ENCODE measurements at places on chromosomes 16 and 17.

- no peak for DNase-seq
These were observed 15.7 kb downstream of the ETV4 start for GRCh38 chr17:43530288-43531081.

DNA sequence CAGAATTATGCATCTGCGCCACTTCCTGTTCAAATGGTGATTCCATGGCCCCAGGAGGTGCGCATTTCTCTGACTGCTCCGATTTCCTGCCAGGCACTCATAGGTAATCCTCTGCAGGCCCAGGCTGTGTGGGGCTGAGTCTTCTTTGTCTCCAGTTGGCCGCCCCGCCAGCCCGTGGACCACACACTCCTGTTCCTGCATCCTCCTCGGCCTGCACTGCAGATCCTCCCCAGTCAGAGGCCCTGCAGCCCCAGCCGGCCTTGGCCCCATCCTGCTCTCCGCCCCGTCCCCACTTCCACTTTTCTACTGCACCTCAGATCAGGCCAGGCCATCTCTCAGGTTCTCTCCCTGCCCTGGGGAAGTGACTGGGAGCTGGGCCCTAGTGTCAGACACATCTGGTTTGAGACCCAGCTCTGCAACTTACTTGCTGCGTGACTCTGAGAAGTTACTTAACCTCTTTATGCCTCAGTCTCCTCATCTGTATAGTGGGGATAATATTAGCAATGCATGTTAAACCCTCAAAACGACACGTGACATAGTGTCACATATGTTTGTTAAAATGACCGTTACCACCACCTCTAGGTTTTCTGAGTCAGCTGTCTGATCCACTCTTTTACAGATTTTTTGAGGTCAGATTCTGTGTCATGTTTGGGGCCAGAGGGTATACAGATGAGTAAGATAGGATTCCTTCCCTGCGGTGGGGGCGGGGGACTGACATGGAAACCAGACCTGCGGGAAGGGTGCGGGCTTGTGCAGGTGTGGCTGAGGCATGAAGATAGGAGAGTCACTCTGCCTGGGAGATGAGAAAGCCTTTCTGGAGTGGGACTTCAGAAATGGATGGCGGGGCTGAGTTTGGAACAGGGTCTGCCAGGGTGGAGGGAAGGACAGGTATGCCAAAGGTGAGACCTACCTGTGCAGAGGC lies 12.8 kb downstream of the RAB11FIP4 start:
- DNase-seq = no peak

- DNase-seq = no peak
These were observed 62.0 kb upstream of the NUDT7 start for GRCh38 chr16:77660311-77660710.

GRCh38 chr17:1673041-1673785 lies 11.5 kb downstream of the PRPF8 start:
- DNase-seq = no peak

DNA sequence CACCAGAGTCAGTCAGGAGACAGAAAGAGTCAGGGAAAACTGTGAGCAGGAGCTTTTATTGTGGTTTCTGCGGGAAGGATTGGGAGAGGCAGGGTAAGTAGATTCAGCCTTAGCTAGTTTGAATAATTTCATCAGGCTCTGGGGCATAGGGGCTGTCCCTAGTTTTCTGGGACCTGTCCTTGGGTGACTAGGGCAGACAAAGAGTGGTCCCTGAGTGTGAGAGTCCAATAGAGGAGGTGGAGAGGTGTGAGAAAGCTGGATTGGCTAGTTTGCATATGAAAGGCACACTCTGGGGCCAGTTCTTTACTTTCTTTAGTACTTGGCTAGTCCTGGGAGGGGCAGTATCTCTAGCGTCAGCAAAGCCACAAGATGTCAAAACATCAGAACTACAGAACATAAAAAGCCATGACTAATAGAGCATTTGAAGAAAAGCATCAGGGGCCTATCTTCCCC lies 255.6 kb downstream of the HS3ST3A1 start:
- no peak for DNase-seq

DNA sequence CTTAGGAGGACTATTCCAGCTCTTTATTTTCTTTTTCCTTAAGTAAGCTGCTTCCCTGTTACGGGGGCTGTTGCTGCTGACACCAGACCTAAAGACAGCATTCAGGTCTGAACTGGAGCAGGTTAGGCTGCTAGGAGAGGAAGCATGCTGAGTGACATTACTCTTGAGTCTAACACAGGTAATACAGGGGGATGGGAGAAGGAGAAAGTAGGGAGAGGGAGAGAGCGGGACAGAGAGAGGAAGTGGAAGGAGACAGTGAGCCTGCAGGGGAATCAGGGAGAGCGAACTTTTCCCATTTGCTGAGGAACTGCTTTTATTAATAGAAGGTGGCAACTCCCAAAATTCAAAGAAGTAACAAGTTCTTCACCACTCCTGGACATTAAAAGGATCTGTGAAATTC lies 130.9 kb downstream of the PARN start:
- DNase-seq = no peak

GRCh38 chr16:88867581-88868246 lies 1.3 kb upstream of the PABPN1L start:
- DNase-seq = no peak

GRCh38 chr17:1561420-1562175 lies 994 bp downstream of the PITPNA start:
- DNase-seq = no peak

DNA sequence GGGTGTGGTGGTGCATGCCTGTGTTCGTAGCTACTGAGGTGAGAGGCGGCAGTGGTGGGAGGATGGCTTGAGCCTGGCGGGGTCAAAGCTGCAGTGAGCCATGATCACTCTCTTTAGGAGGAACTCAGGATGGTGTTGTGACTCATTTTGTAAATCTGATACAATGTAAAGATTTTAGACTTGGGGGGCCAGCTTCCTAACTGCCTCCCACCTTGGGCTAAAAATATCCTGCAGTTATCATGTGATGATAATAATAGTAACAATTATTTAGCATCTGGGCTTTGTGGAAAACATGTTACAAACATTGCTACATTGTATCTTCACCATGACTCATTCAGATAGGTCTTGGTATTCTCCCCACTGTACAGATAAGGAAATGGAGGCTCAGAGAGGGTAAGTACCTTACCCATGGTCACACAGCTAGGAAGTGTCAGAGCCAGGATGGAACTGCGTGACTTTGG lies 7.4 kb downstream of the CTNS start:
- DNase-seq = no peak

- DNase-seq = no peak
These were observed 631 bp downstream of the RETREG3 start for GRCh38 chr17:42608305-42609181.

- no peak for DNase-seq
These were observed 12.2 kb upstream of the RMI2 start for GRCh38 chr16:11333010-11333409.

- DNase-seq = no peak
These were observed 43.5 kb downstream of the CFAP20 start for GRCh38 chr16:58085584-58086251.

GRCh38 chr17:70454908-70455307 lies 285.6 kb downstream of the KCNJ2 start:
- no peak for DNase-seq

- no peak for DNase-seq
These were observed at the start of gene SEC14L1 for GRCh38 chr17:77140878-77141767. TSS of gene SEC14L1 (plus strand) at chr17:77140969. CDS start at chr17:77143597, 2,628 bp downstream.

- no peak for DNase-seq
These were observed 69.2 kb downstream of the SOX9 start for GRCh38 chr17:72189768-72190593.

GRCh38 chr16:9260666-9261065 lies 169.2 kb downstream of the HAPSTR1 start:
- no peak for DNase-seq

DNA sequence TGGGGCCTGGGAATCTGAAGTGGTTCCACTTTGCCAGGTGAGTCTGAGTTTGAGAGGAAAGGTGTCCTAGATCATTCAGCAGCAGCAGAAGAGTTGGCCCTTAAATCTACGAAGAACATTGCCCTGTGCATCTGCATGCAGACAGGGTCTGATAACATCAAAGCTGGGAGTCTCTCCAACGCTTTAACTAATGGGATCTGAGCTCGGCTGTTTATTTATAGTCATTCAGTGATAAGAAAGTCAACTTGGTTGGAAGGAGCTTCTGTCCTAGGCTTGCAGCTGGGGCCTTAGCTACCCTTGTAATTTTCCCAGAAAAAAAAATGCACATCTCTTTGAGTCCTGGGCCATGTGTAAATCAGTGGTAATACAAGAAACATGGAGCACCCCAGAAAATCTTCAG lies 418.0 kb upstream of the HSBP1 start:
- DNase-seq = no peak

DNA sequence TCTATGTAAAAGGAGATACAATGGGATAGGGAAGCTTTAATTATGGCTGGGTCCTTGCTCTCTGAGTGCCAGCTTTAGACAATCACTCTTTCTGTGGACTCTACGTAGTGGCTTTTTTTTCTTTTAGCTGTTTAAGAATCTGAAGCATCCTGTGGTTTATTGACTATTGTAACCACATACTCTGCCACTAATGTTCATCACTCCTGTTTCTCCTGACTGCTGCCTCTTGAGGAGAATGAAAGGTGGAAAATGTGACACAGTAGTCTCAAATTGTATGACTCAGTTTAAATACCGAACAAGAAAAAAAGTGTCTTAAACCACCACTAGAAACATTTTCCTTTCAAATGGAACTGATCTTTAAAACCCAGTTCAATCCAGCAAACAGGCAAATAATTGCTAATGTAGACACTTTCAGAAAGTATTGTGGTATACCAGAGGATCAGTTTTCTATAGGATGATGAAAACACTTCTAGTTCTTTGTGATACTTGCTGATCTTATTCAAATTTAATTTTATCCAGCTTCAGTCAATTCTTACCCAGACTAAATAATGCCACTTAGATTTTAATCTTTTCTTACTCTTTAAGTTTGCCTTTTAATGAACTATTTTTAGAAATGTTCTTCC lies 302.7 kb upstream of the PMFBP1 start:
- no peak for DNase-seq

GRCh38 chr17:76597156-76598003 lies 11.7 kb upstream of the ST6GALNAC2 start:
- DNase-seq = no peak

- no peak for DNase-seq
These were observed 20.7 kb downstream of the WFDC1 start for GRCh38 chr16:84315422-84315821.

DNA sequence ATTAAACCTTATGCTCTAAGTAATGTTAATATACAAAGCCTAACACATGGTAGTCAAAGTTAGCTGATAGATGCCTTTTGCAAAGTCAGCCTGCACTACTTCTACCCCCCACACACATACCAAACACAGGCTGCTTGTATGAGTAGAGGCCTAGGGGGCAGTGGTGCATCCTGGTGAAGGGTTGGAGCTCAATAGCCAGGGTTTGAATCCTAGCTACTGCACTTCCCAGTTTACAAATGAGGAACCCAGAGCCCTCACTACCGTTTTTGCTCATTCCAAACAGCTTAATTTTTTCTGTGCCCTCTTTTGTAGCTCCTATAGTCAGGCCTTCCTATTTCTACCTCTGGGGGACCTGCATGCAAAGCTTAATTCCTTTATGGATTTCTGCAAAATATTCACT lies 18.9 kb upstream of the HYDIN start:
- no peak for DNase-seq

DNA sequence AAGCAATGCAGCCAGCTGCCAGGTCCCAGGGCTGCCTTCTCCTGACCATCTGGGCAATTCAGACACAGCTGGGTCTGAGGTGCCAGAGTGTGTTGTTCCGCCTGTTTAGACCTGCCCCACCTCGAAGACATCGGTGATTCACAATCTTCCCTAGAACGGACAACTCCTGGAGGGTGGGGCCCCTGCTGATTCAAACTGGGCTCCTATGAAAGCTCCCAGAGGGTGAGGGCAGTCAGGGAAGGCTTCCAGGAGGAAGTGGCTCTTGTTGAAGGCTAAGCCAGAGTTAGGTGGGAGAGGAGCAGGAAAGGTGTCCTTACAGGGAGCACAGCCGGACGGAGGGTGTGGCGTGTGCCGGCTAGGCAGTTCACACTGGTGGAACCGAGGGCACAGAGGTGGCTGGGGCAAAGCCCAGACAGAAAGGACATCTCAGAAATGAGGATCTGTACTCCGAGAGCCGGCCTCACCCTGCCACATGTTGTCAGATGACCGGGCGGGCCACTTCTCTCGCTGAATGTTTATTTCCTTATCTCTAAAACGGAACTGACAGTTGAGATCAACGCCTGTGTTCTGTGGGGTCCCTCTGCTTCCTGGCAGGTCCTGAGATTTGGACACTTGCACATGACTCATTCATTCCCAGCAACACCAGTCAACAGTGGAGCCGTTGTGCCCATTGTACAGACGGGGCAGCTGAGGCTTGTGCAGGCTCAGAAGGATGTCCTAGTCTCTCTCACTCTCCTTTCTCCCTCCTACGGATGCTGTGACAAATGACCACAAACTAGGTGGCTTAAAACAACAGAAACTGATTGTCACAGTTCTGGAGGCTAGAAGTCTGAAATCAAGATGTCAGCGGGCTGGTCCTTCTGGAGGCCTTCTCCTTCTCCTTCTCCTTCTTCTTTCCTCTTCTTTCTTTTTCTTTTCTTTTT lies 26.9 kb upstream of the LITAF start:
- no peak for DNase-seq

DNA sequence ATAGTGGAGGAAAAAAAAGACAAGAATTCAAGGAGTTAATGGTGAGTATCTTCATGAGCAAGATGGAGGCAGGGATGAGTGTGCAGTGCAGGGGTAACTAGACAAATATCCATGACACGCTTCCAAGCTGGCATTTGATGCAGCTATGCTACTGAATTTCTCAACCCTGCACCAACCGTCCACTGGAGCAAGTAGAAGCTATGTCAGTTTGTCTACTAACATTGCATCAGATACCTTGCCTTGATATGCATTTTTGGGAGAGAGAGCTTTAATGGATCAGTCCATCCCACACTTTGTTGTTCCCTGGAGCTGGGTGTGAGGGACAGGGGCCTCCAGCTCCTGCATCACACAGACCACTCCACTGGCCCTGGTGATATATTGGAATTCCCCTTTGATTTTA lies 16.4 kb downstream of the CCL11 start:
- no peak for DNase-seq

- DNase-seq = no peak
These were observed 56.7 kb downstream of the ZFHX3 start for GRCh38 chr16:72991211-72991610.
